ENCODE measurements at places on chromosomes 7 and 10.

DNA sequence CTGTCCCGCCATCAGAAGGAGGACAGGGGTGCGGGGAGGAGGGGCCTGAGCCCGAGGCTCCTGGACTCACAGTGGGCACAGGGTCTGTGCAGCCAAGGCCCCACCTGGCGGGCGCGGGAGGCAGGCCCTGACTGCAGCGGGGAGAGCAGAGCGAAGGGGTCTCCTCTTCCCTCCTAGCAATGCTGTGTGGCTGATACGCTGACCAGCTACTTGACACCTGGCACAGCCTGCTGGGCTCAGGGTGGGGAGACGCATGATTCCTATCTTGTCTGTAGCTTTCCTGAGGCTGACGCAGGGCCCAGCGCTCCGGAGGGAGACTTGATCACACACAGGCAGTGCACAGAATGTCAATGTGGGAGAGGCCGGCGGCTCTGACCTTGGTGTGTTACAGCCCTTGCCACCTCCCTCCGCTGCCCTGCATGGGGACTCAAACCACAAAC, 174.9 kb downstream of the ELFN1 start:
- DNase-seq: no peak

DNA sequence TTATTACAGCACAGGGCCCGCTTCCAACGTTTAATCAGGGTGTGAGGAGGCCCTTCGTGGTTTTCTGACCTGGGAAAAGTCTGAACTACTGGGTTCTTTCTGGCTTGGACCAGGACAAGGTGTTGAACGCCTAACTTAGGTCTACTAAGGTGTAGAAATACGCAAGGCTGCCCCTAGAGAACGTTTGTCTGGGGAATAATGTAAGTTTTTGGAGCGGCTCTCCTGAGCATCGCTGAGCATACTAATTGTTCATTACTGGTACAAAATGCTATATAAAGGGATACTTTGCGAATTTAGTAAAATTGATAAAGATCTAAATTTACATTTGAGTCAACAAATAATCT, 32.4 kb upstream of the TOMM7 start:
- DNase-seq: no peak

DNA sequence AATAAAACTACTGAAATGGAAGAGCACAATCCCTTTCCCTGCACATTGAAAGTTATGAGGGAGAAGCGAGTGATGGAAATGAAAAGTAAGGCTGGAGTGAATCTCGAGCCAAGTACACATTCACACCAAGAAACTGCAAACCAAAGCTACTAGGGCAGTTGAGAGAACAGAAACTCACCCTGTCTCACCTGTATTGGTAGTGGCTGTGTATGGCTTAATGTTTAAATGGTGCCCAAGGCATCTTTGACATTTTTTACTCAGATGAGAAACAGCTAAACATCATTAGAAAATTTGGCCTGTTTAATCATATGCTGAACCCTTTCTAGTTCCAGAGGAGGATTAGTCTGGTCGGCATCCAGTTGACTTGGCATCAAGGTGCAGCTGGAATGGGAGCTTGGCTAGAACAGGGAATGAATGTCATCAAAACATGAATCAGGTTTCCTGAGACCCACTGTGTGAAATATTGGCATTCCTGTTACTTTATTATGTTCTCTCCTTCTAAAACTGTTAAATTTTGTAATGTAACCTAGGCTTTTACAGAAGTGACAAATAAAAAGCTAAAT, 840.8 kb downstream of the GRM8 start:
- no peak for DNase-seq

- peak; percentile 38 for DNase-seq
Observed at GRCh38 chr7:94003446-94004023, 620 bp downstream of the BET1 start.

DNA sequence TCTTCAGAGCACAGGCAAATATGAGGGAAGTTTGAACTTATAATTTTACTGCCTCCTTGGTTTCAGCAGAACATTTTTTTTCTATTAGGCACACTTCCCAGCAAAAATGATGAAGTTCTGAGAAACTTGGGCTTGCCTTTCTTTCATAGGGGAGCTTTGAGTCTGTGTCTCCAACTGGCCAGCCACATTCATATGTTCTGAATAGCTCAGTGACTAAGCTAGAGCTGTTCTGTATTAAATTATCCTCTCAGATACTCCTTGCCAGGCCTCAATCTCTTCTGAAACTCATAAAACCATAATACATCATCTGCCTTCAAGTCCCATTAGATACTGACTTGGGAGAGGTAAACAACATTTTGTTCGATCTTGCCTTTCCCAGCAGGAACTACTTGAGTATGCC, 476.5 kb downstream of the GPAM start:
- no peak for DNase-seq

- peak; percentile 63 for DNase-seq
Observed at GRCh38 chr7:93315896-93316295, 83.7 kb downstream of the VPS50 start.

DNA sequence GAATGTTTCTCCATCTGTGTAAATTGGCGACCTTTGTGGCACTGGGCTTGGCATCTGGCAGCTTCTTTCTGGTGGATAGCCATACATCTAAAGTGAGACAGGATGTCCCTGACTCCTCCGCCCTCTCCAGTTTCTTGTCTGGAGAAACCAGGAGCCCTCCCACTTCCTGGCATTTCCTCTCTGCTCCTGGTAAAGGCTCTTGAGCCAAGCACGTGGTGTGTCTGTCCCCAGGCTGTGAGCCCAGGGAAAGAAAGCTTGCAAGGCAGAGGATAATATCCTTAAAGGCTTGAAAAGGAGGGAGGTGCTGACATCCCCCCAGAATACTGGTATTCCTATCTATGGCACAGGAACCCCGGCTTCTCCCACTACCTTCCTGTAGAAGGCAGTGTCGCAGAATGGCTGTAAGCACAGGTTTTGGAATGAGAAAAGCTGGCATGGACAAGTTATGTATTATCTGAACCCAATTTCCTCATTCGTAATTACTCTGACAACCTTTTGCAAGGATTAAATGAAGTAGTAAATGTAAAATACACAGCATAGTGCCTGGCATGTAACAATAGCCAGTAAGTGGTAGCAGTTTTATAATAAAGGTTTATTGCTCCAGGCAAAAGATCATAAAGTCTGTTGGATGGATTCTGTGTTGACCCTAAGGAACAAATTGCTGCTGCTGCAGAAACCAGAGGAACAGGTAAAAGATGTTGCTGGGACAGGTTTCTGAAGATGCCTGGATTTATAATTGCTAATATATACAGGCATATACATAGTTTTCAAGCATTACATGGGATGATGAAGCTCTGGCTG, 11.8 kb upstream of the ACSL5 start:
- peak; percentile 77 for DNase-seq

GRCh38 chr10:78066012-78066411, 32.3 kb downstream of the RPS24 start:
- no peak for DNase-seq

- no peak for DNase-seq
Observed at GRCh38 chr7:132028144-132028920, 471.9 kb upstream of the PODXL start.

GRCh38 chr10:93085272-93085859, 11.7 kb downstream of the CYP26A1 start:
- no peak for DNase-seq

DNA sequence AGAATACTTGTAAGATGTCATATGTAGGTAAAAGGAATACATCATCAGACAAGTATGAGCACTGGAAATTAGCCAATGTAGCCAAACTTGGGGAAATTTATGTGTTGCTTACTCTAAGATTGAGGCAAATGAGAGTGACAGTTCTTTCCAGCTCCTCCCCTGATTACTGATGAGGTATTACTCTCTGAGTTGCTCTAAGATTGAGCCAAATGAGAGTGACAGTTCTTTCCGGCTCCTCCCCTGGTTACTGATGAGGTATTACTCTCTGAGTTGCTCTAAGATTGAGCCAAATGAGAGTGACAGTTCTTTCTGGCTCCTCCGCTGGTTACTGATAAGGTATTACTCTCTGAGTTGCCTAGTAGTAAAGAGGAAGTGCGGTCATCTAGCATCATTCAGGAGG, 435.8 kb downstream of the NRG3 start:
- no peak for DNase-seq

- no peak for DNase-seq
Observed at GRCh38 chr7:148212731-148213130, 377.8 kb upstream of the C7orf33 start.

GRCh38 chr7:71131256-71132126, 453 bp upstream of the GALNT17 start:
- no peak for DNase-seq

DNA sequence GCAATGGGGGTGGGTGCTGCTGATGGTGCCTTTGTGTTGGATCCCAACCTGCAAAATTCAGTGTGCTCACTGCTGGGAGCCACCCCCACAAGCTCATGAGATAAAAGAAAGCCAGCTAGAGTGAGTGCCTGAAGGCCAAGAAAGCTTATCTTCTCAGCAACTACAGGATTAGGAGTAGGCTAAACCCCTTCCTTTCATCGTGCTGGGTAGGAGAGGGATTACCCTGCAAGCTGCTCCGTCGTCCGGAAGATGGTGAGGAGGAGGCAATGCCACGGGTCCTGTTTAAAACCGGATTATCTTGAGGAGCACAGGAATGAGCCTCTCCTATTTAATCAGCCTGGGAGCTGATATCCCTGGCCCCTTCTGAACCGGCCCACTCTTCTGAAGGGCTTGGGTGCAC, 258.0 kb downstream of the GALNT17 start:
- no peak for DNase-seq

- peak; percentile 46 for DNase-seq
Observed at GRCh38 chr7:113159746-113160339, 41.5 kb upstream of the SMIM30 start.

- DNase-seq: peak; percentile 35
Observed at GRCh38 chr7:128902761-128903585, 7.5 kb downstream of the KCP start.

DNA sequence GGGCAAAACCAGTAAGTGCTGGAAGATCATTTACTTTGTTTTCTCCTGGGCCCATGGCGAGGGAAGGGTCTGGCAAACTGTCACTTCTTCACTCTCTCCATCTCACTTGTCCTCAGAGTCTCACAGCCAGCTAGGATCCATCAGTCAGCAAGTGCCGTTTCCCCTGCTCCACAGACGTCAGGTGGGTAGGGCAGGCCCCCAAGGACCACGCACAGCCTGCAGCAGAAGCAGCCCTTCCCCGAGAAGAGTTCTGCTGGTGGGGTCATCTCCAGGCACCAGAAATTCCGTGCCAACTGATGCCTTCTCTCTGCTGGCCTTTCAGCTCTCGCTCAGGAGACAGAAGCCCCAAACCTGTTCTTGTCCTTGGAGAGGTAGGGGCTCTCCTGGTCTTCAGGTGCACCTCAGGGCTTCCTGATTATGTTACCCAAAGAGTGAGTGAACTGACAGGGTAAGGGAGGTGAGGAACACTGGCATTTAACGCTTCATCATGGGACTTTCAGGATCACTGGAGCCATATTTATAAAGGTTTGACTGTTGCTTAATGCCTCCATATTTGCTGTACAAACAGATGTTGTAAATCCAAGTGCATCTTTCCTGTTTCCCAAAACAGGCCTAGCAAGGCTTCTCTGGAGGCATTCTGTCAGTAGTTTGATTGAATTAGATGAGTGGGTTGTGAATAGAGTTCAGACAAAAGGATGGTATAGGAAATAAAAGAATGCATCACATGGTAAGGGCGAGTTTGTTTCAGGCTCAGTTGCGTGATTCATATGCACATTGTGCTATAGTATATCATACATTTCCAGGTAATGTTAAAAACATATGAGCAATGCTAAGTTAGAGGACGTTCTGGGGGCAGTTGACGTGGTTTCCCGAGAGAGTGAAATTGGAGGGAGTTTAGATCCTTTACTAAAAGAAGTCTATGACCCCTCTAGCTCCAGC, 13.7 kb upstream of the TSPAN15 start:
- DNase-seq: no peak

GRCh38 chr10:84185526-84186175, 8.7 kb upstream of the CDHR1 start:
- DNase-seq: no peak

GRCh38 chr10:126207313-126207771, 180.9 kb downstream of the ADAM12 start:
- peak; percentile 30 for DNase-seq

DNA sequence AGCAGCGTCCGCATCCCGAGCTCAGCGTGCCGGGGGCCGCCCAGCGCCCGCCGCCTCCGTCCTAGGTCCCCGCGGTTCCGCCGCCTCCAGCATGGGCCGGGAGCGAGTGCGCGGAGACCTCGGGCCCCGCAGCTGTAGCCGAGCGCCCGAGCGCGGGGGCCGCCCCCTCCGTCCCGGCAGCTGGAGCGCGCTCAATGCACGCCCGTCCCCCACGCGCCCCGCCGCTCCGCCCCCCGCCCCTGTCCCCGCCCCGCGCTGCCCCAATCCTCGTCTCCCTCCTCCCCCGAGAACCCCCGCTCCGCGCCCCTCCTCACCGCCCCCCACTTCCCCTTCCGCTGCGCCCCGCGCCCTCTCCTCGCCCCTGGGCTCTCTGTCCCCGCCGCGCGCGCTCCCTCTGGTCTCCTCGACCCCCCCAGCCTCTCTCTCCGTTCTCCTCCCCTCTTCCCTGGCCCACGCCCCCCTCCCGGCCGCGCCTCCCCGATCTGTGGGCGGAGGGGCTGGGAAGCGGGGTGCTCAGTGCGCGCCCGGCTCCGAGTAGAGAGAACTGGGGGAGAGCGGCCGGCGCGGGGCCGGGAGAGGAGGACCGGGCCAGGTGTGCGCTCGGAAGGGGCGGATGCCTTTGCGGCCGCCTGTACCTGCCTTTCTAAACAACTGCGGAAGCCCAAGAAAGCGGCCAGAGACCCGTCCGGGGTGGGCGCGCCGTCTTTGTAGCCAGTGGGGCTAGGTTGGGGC, at the start of gene VIPR2:
TSS of gene VIPR2 (minus strand) at position 110 of the 732 bp plus-strand sequence. CDS start at position 14, 96 bp downstream.
- DNase-seq: no peak

DNA sequence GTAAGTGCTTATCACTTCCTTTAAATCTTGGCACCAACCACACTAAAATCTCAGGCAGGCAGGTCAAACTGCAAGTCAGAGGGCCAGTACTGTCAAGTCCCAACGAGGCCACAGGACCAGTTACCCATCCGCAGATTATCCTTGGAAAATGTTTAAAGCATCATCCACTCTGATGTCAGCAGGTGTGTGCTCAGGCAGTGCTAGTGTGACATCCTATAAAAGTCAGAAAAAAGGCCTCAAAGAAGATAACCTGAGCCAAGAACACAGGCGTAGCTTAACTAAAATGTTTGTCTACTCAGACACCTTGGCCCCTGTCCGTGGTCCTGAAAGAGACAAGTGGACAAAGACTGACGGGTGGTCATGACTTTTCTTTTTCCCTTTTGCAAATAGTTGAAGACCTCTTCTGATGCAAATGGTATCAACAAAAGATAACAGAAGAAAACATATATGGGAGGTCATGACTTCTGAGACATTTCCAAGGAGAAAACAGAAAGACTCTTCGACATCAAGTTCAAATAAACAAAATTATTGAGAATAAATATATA, 309.3 kb downstream of the KCNMA1 start:
- peak; percentile 25 for DNase-seq

- DNase-seq: no peak
Observed at GRCh38 chr10:9015005-9015404, 960.5 kb downstream of the GATA3 start.

GRCh38 chr7:107960272-107960671, 42.7 kb downstream of the LAMB1 start:
- no peak for DNase-seq

GRCh38 chr10:112896722-112897121, 53.3 kb upstream of the TCF7L2 start:
- DNase-seq: no peak

All from EL (cell line).